SHP77 treated with DMSO at 0.1 percent for 48 hours (cell line): ENCODE measurements at places on chromosomes 11 and 22.

GRCh38 chr11:7115780-7116179 is 27.0 kb downstream of the RBMXL2 start:
- no peak for DNase-seq

GRCh38 chr11:74142624-74143023 is 28.2 kb downstream of the C2CD3 start:
- DNase-seq = no peak

GRCh38 chr22:21443057-21443734 is 24.0 kb upstream of the TMEM191C start:
- no peak for DNase-seq

DNA sequence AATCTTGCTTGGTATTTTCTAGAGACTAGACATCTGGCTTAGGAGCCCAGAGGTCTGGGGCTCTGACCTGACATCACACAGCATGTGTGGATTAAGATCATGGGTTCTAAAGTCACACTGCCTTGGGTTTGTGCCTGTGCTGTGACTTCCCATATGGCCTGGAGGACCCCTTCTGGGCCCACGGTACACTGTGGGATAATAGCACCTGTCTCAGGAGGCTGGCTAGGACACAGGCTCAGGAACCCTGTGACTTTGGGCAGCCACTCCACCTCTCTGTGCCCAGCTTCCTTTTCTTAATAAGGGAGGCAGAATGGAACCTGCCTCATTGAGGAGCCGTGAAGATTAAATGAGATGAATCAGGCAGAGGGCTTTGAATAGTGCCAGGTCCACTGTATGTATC is 99.2 kb upstream of the B3GAT1 start:
- DNase-seq = no peak

DNA sequence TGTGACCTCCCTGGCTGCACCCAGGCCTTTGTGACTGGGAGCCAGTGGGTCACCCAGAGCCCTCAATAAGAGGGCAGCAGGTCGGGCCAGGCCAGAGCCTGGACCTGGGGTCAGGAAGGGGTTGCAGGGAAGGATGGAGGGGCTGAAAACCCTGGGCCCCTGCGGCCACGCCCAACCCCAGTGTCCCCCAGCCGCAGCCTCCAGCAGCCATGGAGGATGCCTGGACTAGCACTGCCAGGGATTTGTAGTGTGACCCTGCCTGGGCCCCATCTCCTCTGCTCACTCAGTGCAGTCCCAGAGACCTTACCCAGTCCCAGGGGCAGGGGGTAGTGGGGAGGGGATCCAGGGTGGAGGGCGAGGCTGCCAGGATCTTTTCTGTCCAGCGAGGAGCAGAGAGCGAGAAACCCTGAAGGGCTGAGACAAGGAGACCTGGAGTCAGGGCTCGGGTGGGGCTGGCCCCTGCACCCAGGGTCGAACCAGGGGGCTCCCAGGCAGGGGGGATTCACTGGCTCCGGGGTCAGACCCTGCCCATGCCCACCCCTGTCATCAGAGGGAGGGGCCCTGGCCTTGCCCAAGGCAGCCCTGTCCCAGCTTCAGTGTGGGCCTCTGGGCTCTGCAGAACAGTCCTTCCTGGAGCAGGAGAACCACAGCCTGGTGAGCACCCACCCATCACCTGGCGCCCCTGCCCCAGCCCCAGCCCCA is 187.5 kb downstream of the IGLL1 start:
- no peak for DNase-seq

DNA sequence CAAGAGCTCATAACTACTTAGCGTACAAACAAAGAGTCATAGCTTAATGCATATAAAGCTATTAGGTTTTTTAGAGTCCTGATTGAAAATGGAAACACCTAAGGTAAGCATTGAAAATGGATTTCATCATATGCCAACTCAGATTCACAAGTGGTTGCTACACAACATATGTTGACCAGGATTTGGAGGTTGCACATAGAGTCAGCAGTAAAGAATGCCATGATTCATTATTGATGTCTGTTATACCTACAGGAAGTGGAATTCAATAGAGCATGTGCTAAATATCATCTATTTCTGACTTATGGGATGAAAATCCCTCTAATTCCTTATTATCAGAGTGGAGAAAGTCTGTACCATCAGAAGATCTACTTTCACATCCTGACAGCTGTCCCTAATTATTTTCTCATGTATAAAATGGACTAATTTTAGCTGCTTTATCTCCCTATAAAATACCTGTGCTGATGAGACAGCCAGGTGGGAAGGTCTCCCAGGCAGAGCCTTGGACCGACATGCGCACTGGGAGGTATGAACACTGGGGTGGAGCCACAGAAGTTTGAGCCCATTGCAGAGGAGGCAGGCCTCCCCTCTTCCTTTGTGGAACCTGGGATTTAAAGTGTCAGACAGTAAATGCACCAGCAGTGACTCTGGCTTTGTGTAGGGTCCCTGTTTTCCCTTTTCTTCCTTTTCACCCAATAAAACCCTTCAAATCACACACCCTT is 204.2 kb downstream of the AASDHPPT start:
- DNase-seq = no peak

GRCh38 chr11:34030382-34030781 is 21.1 kb upstream of the CAPRIN1 start:
- DNase-seq = no peak

- DNase-seq = no peak
Measured at GRCh38 chr22:19407649-19408606, 23.6 kb downstream of the HIRA start.

GRCh38 chr11:12902791-12903486 is 106.2 kb upstream of the RASSF10 start:
- DNase-seq = no peak

DNA sequence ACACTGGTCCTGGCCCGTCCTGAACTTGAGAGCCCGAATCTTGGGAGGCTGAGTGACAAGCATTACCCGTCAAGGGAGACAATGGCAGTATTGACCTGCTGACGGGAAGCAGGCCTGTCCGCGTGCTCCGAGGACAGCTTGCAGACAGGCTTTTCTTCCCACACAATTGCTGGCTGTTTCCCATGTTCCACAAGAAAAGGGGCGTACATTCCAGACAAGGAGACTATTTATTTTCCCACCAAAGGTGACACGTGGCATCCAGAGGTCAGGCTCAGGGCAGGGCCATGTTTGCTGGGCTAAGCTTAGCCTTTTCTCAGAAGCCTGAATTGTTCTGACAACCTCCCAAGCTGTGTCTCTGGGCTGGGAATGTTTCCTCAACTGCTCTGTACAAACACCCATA is 86.9 kb upstream of the SPON1 start:
- DNase-seq = no peak

DNA sequence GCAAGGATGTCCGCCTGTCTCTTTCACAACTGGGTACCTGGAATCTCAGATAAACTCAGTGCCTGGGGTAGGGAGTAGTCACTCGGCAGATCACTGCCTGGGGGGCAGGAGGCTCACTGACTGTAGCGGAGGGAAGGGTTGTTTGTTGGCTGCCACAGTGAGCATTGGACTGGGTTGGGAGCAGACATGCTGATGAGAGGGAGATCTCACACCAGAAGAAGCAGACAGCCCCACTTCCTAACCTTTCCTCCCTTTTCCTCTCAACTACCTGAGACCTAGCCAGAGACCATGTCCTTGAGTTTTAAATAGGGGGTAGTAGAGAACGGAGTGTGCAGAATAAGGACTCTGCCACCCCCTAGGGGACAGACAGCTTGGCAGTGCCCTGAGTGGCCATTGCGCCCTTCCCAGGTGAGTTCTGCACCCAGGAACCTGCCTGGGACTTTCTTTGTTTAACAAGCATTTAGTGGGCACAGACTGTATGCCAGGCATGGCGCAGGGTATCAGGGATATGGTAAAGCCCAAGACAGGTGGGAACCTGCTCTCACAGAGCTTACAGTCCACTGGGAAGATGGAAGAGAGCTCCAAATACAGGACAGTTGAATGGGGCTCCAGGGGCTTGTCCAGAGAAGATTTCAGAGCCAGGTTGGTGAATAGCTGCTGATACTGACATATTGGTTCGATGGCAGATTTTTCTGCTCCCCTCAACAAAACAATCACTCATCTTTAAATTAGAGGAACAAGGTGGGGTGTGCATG is 115.7 kb upstream of the NNMT start:
- no peak for DNase-seq

- DNase-seq = no peak
Measured at GRCh38 chr11:94602430-94603372, 35.5 kb downstream of the PIWIL4 start.
